Activated CD4-positive, alpha-beta T cell treated with anti-CD3 and anti-CD28 coated beads, Interleukin-2, amount 50 U/mL, for 4 hours (primary cell): ENCODE measurements at places on chromosomes 4 and X.

- no peak for DNase-seq
Observed at GRCh38 chr4:40423735-40424134, 88.6 kb downstream of the CHRNA9 start.

DNA sequence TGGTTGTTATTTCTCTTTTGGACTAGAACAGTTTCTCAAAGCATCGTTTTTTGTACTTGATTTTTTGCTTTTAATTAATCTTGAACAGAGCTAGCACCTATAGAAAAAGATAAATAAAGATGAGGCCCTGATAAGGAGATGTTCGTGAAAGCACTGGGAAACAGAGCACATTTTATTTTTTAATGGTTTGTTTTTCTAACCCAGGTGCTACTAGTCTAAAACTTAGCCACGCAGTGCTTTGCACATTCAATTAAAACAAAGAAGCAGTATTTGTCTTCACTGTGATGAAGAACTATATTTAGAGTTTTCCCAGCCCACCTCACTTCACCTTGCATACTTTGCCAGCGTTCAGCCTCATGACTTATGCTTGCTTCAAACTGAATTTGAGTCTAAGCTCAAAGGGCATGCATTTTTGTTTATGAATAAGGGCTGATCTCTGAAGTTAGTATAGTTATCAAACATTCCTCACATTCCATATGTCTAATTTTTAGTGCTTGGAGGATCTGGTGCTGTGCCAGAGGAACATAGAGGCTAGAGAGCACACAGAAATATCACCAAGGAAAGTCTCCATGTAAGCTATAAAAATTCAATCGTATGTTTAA, 76.7 kb downstream of the WWC2 start:
- no peak for DNase-seq

DNA sequence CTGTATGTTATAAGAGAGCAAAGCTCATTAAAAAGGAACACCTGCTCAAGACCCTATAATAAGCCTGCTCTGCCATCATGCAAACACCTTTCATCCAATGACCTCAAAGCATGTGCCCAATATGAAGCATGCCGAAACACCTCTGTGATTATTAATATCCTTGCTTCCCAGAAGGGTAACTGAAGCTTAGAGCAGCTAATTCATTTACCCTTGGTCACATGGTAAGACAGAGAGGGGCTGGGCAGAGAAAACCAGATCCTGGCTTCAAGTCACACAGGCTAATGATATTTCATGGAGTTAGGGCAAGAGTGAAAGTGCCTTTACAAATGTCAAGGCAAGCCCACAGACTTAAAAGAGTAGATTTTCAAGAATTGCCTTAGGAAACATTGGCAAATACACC, 5.6 kb downstream of the AMOT start:
- DNase-seq: no peak

DNA sequence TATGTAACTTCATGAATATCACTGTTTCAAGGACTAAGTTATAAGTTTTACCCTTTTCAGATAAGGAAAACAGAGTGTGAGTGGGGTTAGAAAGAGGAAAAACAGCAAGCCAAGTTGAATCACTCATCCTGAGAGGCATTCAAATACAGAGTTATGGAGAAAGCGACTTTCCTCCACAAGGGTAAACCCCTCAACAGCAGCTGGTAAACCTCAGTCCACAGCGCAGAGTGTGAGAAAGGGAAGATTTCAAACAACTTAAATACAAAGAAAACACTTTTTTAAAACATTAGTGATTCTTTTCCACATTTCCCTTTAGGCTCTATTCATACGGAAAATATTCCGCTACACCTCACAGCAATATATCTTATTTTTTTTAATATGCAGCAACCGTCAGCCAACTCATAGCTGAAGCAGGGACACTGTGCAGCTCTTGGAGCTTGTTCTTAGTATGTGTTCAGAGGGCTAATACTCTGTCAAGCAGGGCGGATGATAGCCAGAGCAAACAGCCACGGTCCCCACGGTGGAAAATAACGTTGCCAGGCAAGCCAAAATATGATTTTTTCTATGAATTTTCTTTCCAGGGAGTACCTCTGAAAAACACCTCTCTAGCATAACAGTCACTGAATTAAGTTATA, 488.9 kb upstream of the FAT1 start:
- DNase-seq: no peak

GRCh38 chrX:19824603-19825002, 62.8 kb downstream of the SH3KBP1 start:
- DNase-seq: peak; percentile 33

DNA sequence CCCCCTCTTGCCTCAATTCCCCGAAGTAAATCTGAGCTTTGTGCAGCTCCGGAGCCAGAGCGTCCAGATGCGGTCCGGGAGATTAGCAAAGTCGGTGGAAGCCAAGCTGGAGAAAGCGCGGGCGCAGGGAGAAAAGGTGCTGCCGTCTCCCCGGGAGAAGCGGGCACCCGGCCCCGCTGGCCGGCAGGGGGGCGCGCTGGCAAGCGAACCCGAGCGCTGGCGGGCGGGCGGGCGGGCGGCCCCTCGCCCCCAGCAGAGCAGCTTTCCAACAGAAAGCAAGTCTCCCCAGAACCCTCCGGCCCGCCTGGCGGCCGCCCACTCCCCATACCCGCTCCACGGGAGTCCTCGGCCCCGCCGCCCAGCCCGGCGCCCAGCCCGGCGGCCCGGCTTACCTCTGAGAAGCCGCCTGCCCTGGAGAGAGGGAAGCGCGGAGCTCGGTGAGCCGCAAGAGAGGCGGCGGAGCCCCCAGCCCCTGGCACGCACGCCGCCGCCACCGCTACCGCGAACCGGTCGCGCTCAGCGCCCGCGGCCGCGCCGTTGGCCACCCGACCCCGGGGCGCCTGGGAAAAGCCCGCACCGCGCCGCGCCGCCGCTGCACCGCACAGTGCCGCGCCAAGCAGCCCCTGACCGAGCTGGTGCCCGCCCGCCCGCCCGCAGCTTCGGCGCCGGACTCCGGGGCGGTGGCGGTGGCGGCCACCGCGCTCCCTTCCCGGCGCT, 529 bp upstream of the CITED1 start:
- DNase-seq: no peak

DNA sequence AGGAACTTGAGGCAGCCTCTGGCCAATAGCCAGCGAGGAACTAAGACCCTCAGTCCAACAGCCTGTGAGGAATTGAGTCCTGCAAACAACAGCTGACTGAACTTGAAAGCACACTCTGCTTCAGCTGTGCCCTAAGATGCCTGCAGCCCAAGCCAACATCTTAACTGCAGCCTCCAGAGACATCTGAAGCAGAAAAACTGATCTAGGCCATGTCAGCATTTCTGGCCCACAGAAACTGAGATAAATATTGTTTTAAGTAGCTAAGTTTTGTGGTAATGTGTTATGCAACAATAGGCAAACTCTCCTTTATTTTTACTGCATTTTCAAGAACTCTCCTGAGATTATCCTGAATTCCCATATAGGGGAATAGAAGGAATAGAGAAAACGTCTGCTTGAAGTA, 24.4 kb upstream of the PIGA start:
- DNase-seq: no peak

GRCh38 chr4:63563288-63564014, 845.8 kb downstream of the TECRL start:
- DNase-seq: no peak

DNA sequence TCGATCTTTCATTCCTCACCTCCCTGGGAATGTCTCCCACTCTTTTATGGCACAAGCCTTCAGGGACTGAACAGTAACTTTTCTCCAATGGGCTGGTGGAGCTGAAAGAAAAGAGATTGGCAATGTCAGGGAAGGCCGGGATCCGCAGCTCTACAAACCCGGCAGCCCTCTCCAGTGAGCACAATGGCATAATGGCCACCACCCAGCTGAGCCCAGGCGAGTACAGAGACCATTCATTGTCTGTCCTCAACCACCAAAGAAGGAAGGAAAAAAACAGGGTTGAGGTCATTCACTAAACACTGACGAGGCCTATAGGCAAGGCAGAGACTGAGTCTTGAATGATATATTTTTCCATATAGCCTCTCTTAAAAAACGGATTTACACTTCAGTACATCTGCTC, 3.6 kb downstream of the GEMIN8 start:
- DNase-seq: no peak

DNA sequence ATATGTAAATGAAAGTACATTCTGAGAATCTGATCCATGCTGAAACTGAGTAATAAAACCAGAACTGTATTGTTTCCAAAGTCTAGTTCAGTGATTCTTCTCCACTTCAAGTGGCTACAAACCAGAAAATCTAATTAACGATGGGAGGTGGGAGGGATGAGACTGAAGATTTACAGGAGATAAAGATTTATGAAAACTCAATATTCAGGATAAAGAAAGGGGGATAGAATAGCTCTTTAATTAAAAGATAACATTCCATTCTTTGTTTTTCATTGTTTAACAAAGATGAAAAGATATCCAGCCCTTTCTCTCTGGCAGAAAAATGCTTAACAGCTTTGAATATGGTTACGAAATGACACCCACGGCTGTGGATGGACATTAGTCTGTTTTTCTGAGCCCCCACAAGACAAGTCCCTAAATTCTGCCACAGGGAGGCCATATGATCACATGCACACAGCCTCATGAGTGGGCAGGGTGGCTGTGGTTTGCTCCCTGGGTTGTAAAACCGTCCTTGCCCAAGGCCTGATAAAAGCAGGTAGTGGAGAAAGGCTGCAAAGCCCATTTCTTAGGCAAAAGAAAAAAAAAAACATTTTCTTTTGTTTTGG, 36.4 kb downstream of the TMEM150C start:
- no peak for DNase-seq

DNA sequence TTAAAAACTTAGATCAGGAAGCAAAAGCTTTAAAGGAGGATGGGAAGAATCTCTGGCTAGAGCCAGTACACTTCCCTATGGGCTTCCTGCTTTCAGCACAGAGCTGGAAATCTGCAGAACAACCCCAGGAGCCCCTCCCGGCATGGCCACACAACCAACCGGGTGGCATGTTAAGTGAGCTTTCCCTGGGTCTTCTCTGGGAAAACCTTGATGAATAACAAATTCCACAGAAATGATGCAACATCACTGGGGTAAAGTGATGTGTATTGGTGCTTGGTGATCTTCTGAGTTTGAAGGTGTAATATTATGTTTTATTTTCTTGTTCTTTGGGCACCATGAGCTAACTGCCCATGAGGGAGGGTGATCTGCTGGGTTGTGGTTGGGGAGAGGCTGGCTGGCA, 22.1 kb downstream of the NHS start:
- DNase-seq: no peak

DNA sequence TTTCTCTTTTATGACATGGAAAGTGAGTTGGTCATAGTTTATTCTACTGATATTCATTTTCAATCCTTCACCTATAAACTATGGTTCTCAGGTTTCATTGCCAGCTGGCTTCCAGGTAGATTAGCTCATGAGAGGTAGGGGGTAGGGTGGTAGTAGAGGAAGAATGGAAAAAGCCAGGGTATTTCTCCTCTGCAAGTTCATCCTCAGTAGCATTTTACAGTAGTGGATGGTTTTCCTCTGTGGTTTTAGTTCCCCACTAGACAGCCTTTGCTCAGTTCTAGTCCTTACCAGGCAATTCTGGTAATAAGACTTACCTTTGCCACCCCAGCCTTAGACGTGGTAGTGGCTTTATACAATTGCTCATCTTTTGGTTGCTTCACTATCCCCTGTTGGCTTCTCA, 8.9 kb upstream of the NAA11 start:
- DNase-seq: no peak

DNA sequence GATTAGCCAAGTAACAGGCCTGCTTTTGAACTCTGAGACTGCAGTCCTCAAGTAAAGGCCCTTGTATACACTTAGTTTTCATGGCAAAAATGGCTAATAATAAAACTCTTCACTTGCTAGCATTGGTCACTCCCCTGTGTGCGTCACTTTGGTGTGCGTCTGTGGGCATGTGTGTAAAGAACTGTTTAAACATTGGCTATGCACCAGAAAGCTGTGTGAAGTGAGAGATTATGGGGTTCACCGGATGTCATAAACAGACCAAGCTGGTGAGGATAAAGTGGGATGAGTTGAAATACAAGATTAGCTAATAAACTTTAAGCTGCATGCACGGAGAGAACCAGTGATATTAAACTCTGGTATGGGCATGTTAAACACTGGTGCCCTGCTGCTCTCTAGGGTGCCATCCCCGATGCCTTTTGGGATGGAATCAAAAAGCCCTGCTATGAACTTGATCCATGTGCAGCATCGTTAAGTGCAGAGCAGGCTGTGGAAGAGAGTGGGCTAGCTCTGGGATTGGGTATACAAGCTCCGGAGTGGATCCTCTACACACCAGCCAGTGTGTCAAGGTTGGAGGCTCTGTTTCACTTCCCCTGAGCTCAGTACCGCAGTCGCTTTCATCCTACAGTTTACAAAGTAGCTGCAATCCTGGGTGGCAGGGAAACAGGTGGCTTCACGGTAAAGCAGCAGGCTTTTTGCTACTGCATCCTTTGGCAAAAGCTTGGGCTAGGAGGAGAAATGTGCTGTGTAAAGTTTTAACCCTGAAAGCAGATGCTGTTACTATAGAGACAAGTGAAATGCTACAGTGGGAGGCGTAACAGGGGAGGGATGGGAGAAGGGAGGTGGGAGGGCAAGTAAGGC, 108.3 kb upstream of the SLC4A4 start:
- DNase-seq: no peak

DNA sequence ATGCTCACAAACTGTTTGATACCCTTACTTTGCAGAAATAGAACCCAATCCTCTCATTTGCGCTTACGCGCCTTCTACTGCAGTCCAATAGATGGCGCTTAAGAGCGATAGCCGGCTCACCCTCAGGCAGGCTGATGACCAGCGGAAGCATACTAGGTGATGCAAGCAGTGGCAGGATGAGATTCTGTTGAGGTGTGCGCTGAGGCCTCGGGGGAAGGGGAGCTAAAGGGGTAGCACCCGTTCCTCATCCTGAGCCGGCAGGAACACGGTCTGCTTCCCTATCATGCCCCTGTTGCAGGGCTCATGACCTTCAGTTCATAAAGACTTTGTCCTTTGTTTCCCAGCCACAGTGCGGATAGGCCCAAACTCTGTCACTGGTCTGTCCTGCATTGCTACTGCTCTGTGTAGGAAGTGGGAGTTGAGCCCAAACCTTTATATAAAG, 628.9 kb downstream of the TLL1 start:
- DNase-seq: no peak

DNA sequence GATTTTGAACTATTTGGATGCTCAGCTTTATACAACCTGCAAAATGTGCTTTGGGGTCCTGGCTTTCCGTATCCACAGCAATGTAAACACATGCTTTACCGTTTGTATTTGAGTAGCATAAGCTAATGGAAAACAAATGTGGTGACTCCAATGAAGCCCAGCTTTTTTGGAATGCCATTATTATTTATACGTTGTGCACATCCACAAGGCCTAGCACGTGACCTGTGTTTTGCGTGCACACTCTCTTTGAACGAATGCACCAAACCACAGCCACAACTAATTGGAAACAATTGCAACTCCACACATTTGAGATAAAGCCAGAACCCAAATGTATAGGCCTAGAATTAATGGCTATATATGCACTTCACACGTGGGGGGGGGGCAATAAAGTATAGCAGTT, 189.5 kb upstream of the GPC4 start:
- no peak for DNase-seq

GRCh38 chr4:81883530-81884450, 412.1 kb upstream of the RASGEF1B start:
- DNase-seq: no peak

- DNase-seq: no peak
Observed at GRCh38 chr4:181582595-181582994, 660.6 kb upstream of the TENM3 start.
